NCI-H1417 treated with DMSO at 0.1 percent for 48 hours (cell line): ENCODE measurements at places on chromosomes 6 and 20.

GRCh38 chr20:53354314-53354713 is 239.3 kb downstream of the ZNF217 start:
- no peak for DNase-seq

- peak; percentile 63 for DNase-seq
Observed at GRCh38 chr20:60001108-60001507, 42.9 kb downstream of the CDH26 start.

- peak; percentile 21 for DNase-seq
Observed at GRCh38 chr6:31366693-31367470, 9.9 kb upstream of the HLA-B start.

- no peak for DNase-seq
Observed at GRCh38 chr6:106003268-106003987, 82.7 kb upstream of the PRDM1 start.

DNA sequence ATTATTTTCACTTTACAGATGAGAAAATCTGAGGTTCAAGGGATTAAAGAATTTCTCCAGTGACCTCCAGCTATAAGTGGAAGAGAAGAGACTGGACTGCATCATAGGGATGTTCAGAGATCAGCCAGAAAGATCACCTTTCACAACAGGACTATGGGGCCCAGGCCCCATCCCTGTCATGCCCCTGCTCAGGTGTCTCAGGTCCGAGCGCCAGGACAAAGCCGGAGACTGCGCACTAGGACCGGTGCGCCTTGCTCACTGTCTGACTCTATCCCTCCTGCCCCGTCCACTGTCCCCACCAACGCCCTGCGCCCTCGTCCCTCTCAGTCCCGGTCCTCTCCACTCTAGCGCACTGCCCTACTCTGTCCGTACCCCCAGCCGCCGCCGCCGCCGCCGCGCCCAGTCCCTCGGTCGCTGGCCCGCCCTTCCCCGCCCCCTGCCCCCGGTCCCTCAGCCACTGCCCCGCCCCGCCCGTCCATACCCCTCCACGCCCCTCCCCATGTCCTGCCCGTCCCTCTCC is 521 bp upstream of the RAD21L1 start:
- no peak for DNase-seq
